ENCODE measurements at places on chromosomes 7 and 10.

- DNase-seq = no peak
These were observed 19.8 kb downstream of the MCMBP start for GRCh38 chr10:119852822-119853221.

- peak; percentile 71 for DNase-seq
These were observed 42.4 kb upstream of the FAM20C start for GRCh38 chr7:149791-150636.

GRCh38 chr7:155338632-155339320 lies 41.1 kb downstream of the INSIG1 start:
- DNase-seq = peak; percentile 60

DNA sequence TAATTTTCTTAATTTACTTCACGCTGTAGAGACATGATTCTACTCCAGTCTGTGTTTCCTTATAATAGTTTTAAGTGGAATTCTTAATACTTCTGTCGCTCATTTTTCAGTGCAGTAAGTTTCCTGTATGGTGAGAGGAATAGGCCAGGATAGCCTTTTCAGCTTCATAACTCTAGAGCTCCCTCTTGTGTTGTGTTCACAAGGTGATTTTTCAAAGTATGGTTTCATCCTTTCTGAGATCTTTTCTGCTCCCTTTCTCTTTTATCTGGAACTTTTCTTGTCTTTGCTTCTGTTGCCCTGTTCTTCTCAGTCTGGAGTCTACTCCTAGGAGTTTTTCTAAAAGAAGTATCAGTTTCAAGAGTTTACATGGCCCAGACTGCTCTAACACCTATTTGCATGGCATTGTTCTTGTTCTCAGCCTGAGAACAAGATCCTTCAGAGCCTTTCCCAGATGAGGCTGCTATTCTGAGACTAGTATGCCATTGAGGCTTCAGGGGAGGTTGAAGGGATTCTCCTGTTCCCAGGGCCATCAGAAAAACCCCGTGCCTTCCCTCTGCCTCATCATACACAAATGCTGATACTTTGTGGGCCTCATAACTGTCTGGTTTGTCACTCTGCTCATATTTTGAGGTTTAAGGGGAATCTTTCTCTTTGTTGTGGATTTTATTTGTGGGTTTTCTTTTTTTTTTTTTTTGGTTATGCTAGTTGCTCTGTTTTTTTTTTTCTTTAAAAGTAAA lies 21.8 kb downstream of the NET1 start:
- no peak for DNase-seq

GRCh38 chr10:22824984-22825383 lies 102.9 kb upstream of the ARMC3 start:
- no peak for DNase-seq

- DNase-seq = no peak
These were observed 116.0 kb upstream of the IMMP2L start for GRCh38 chr7:111678281-111678680.

DNA sequence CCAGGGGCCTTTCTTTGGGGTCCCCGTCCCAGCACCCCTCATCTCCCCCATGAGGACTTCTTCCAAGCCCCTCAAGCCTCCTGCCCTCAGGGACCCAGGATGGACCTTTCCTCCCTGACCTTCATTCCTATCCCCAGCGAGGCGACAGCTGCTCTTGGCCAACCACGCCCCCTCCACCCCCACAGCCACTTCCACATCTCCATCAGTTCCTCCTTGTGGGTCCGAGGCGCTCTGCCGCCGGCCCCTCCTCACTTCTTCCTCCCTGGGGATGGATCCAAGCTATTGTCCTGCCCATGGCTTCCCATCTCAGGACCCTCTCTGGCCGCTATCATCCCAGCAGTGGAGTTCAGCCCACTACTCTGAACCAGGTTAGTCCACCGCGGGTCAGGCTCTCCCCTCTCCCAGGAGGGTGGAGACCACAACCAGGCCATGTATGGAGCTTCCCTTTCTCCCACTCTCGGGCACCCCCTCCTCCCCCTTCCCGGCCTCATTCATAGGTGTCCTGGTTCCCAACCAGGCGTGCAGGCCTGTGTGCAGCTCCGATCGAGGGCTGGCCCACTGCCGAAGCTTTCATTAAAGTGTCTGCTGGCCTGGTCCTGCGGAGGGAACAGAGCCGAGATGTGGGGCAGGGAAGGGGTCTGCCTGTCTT lies 1.7 kb upstream of the SH2B2 start:
- DNase-seq = no peak
